Left ventricle myocardium superior (tissue), 1 donor: ENCODE measurements at places on chromosomes 13 and 19.

GRCh38 chr13:39023316-39023715 is 14.6 kb downstream of the PROSER1 start:
- no peak for DNase-seq

DNA sequence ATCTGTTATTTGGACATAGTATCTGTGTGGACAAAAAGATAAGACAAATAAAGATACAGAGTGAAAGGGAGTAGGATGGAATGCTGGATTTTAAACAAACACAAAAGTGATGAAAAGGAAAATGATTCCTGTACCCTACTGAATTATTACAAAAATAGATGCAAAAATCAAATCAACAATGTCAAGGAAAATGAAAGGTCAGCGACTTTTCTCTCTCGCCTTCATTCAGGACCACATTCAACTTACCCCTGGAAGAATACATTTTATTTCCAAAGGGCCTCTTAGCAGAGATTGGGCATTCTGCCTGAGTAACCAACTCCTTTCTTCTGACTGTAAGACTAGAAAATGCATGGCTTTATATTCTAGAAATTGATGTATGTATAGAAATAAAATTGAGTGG is 28.8 kb upstream of the FAM124A start:
- DNase-seq, result no peak

DNA sequence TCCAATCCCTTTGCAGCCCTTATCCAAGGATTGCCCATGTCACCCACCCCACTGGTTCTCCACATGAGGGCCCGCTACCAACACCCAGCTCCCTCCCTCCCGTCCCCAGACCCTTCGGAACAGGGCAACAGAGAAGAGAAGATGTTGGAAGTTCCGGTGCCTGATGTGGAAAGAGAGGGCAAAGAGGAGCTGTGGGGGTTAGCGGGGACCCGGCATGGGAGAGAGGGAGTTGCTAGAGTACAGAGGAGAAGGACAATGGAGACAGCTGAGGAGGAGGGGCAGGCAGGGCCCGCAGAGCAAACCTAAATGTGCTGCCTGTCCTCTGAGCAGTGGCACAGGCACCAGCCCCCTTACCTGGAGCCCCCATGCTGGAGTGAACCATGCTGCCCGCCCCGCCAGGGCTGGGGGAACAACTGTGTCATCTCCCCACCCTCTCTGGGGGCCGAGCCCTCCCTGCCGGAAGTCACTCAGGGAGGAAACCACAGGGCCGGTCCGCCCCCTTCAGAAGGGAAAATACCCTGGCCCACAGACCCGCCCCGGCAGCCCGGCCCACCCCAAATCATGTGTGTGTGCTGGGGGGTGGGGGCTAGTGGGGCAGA is at the start of gene POU2F2:
Gene POU2F2, minus strand, starts transcription at position 417 of the 599 bp plus-strand sequence. Its CDS starts 35 bp downstream, at position 382.
- DNase-seq, result peak; percentile 64

DNA sequence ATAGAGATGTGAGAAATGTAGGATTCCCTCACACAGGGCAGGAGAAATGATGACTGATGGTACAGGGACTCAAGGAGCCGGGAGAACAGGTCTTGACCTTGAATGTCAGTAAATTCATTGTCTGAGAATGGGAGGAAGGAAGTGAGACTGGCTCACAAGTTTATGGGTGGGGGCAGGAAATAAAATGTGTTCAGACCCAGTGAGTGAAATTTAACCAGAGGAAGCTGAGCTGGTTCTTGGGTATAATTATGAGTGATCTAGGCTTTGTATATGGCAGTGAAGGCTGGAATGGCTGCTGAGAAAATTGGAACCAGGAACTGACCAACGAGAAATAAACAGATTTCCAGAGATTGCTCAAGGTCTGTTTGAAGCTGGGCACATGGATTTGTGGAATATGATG is 6.3 kb upstream of the IGSF23 start:
- no peak for DNase-seq

- DNase-seq, result no peak
These were observed 18.4 kb downstream of the AMER2 start for GRCh38 chr13:25153736-25154135.

DNA sequence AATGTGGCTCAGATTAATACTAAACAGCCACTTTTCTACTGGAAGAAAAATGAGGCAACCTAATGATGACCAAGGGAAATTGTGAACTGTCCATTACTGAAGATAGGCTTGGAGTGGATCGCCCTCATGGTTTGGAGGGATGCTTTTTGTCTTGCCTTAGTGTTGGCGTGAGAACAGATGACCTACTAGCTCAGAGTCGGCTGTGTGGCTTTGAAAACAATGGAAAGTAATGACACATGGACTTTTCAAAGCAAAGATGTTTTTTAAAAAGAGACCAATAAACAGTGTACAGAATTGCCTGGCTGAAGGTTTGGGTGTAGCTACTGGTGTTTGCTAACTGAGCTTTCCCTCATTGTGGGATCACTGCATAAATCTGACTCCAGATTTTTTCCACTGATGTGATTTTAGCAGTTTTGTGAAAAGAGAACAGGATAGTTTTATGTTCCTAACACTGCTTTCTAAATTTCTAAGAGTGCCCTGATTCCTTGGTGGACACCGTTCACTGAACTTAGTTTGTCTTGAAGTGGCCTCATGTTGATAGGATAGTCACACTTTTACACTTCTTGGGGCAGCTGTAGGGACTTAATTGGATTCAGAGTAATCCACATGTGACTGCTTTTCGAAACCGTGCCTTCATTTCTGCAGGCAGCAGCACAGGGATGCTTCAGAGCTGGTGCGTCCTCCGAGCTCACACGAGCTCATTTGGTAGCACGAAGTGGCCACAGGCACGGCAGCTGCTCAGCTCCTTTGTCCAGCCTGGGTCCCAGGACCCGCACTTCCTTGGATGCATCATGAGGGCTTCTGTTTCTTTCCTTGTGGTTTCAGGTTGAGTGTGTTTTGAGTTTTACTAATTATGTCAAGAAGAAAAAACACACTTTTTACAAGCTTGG is 4.3 kb downstream of the CEBPG start:
- no peak for DNase-seq

GRCh38 chr19:8512115-8512967 is 1.6 kb downstream of the ZNF414 start:
- DNase-seq, result no peak

GRCh38 chr13:111129465-111130115 is 14.5 kb downstream of the ARHGEF7 start:
- DNase-seq, result no peak

- DNase-seq, result peak; percentile 38
These were observed 33.7 kb downstream of the VSTM1 start for GRCh38 chr19:54029930-54030490.

- DNase-seq, result no peak
These were observed 298.2 kb downstream of the DCLK1 start for GRCh38 chr13:35833031-35833430.

GRCh38 chr19:51327066-51328001 is 14.6 kb downstream of the VSIG10L start:
- DNase-seq, result peak; percentile 66

DNA sequence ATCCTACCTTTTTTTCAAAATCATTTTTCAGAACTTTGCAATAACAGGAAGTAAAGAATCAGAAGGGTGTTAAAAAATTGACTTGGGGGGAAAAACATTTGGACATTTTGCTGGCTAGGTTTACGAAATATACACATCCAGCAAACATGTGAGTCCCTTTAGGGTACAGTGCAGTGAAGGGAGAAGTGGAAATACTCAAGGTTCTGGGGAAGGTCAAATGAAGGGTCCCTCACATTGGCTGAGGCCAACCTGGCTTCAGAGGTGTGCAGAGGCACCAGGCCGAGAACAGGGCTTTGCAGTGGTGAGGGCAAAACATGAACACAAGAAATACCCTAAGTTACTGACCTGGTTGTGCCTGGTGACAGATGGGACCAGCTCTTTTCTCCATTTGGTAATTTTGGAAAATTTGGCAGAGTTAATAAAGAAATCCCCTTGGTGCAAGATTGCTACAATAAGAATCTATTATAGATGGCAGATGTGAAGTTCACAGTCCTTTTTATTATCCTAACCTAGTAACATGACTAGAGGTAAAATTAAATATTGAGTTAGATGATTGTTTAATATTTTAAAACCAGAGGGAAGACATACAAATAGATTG is 1.5 kb upstream of the UPF3A start:
- DNase-seq, result no peak

- DNase-seq, result no peak
These were observed 27.0 kb upstream of the PTPRS start for GRCh38 chr19:5367530-5368133.

DNA sequence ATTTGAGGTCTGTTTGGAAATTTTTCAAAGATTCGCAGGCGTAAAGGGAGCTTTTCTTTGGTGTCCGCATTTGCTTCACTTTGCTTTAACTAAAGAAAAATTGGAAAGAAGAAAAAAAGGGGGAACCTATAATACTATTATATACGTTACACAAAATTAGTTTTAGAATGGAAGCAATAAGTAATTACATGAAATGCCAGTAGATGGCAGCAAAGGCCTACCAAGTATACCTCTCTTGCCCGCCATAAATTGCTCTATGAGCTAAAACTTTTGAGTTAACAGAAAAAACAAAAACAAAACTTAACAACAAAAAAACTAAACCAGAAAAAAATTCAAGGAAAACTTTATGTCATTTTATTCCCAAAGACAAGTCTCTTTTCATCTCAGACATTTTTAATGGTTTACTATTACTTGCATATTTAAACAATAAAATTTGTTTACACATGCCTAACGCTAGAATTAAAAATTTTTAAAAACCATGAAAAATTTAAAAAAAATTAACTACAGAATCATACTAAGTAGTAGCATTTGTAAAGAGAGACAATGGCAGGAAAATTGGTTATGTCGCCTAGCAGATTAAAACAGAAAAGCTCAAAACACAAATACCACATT is 271.4 kb downstream of the NALCN start:
- DNase-seq, result no peak

DNA sequence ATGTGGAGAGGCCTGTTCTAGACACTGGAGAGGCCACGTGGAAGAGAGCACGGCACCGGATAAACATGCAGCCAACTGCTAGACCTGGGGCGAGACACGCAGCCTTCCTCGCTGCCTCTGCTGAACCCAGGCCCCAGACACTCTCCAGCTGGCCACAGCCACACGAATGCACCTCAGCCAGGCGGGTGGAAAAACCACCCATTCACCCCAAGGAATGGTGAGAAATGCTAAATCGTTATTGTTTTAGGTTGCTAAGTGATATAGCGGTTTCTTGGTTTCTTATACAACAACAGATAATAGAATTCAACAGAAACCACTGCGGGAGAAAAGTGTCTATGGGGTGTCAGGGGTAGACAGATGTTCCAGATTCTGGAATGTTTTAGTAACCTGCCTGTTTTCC is 52.5 kb downstream of the STK24 start:
- no peak for DNase-seq

GRCh38 chr19:15643387-15643786 is 2.7 kb downstream of the CYP4F3 start:
- DNase-seq, result no peak

GRCh38 chr19:2633693-2634075 is 68.8 kb downstream of the GNG7 start:
- DNase-seq, result no peak

DNA sequence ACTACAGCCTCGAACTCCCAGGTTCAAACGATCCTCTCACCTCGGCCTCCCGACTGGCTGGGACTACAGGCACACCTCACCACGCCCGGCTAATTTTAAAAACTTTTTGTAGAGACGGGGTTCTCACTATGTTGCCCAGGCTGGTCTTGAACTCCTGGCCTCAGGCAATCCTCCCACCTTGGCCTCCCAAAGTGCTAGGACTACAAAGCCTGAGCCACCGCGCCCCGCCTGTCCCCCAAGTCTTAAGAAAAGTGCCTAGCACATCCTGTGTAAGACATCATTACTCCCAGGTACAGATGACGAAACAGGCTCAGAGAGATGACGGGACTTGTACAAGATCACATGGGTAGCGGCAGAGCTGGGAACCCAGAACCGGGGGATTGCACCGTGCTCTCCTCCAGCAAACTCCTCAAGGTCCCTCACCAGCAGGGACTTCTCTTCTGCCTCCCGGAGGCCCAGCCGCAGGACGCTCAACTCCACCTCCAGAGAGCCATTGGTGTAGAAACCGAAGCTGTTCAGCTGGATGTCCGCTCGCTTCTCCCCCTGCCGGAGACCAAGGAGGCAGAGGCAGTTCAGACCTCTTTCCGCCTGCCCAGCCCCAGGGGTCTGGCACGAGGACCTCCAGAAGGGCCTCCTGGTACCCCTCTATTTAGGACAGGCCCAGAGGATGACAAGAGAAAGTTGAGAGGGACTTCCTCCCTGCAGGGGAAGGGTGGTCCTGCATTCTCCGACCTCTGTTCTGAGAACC is 1.0 kb downstream of the GPR108 start:
- peak; percentile 83 for DNase-seq

DNA sequence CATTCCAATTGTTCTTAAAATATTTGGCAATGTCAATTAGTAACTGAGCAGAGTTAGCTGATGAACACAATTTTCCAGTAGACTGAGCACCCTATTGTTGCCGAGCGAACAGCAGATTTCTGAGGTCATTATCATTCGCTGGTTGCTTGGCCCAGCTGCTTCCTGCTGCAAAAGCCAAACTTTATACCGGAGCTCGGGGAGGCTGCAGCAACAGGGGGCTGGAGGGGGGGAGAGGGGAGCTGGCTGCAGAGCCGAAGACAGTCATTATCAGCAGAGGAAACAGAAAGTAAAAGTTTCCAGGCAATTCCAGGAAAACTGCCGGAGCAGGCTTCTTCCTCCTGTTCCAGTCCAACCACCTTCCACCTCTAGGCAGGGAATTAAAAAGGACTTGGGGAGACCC is 77.9 kb downstream of the ZNF536 start:
- peak; percentile 47 for DNase-seq
